ENCODE measurements at places on chromosomes 5 and 9.

DNA sequence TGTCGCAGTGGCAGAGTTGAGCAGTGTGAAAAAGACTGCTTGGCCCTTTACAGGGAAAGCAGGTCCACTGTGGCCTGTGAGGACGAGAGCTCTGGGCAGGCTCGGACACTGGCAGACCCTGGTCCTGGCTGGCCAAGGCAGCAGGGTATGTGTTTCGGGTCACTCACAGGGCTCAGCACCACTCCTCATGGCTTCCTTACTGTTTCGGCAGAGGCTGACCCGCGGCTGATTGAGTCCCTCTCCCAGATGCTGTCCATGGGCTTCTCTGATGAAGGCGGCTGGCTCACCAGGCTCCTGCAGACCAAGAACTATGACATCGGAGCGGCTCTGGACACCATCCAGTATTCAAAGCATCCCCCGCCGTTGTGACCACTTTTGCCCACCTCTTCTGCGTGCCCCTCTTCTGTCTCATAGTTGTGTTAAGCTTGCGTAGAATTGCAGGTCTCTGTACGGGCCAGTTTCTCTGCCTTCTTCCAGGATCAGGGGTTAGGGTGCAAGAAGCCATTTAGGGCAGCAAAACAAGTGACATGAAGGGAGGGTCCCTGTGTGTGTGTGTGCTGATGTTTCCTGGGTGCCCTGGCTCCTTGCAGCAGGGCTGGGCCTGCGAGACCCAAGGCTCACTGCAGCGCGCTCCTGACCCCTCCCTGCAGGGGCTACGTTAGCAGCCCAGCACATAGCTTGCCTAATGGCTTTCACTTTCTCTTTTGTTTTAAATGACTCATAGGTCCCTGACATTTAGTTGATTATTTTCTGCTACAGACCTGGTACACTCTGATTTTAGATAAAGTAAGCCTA lies 15.7 kb downstream of the SQSTM1 start:
- DNase-seq, result no peak

DNA sequence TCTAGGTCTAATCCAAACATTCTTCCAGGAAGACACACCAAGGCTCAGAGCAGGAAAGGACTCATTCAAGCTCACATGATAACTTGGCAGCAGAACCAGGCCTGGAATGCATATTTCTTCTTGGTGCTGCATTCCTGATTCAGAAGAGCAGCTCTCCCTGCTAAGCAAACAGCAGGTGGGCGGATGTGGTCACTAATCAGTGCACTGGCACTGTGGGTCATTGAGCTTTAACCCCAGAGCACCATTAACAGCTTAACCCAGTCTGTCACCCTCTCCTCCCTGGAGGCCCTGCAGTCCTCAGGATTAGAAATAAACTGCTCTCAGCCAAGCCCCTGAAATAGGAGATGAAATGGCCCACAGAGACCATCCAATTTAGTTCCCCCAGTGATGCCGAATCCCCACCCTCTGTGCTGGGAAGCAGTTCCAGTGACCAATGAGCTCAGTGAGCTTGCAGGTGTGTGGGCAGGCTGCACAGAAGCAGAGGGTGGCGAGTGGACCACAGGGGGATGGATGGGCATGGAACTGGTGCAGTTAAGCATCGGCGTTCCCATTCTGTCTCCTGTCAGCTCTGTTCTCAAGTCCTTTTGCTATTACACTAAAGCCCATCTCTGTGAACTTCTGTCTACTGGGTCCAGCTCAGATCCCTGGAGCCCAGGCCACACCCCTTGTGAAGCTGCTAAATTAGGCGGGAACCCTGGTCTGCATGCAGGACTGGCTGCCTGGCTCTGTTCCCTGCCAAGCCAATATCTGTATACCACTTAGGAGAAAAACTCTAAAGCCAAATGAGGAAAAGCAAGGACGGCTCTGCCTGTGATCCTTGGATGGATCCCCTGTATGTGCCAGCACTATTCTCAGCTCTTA lies 16.6 kb upstream of the MEGF9 start:
- DNase-seq, result peak; percentile 91

DNA sequence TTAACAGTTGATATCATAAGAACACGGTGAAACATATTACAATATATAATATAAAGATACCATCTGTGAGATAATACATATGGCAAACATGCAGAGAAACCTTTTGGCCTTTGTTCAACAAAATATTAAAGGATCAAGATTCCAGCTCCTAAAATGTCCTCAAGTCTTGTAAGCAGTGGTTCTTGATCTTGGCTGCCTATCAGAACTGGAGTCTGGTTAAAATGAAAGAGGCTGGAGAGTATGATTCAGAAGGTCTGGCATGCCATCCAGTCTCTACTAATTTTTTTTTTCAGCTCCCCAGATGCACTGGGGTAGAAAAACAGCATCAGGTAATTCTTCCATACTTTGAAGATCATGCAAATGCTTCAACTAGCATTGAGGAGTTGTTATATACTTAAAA lies 83.2 kb downstream of the TNC start:
- no peak for DNase-seq

- DNase-seq, result no peak
Measured at GRCh38 chr9:116998305-116998704, 311.2 kb downstream of the TRIM32 start.

Measured in HepG2 (cell line).